ENCODE measurements at places on chromosomes 3 and 15.

DNA sequence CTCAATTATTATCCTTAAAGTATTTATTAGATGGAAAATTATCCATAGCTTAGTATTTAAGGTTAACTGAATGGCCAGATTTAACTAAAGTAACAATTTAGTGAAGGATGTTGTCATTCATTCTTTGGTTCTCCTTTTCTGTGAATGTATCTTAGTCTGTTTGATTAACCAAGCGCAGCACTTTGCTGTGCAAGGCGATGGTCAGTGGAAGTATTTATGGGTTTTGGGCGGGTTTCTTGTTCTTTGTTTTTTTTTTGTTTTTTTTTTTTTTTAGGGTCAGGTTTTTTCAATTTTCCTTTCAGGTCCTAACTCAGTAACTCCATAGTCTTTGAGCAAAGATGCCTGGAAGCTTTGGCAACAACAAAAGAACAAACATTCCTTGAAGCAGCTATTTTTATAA lies 328.8 kb downstream of the PTPRG start:
- DNase-seq: no peak

DNA sequence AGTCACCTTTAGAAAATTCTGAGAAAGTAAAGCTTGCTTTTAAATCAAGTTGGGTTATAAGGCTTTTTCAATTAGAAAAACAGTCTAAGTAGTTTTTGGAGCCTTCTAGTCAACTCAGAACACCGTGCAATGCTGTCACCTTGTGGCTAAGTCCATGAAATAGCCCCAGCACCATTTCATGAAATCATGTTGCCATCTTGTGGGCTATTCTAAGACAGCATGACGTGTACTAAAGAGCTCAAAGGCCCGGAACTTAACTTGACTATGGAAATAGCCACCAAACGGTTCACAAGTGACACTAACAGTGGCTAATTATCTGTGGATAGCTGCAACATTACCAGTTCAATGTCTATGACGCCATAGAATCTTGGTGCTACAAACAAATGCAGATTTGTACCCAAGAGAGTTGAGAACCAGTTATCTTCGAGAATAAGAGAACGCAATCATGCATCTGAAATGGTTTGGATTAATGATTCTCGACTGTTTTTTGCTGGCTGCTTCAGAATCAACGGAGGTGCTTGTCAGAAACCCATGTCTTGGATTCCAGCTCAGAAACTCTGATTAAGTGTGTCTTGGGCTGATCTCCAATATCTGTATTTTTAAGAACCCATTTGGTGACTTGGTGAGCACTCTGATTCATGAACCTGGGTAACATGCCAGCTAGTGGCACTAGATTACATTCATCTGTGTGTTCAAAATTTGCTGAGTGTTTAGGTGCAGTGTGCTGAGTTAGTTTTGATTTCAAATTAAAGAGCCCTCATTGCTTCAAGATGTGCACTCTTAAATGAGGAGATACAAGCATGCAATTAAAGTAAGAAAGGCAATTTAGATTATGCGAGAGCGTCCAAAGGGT lies 111.2 kb upstream of the MCTP2 start:
- peak; percentile 72 for DNase-seq

- DNase-seq: no peak
These were observed 2.1 kb upstream of the RFT1 start for GRCh38 chr3:53132347-53132746.

GRCh38 chr3:38835939-38836338 lies 19.9 kb upstream of the SCN10A start:
- DNase-seq: no peak

- DNase-seq: no peak
These were observed 57.9 kb downstream of the ST3GAL6 start for GRCh38 chr3:98821063-98821462.

DNA sequence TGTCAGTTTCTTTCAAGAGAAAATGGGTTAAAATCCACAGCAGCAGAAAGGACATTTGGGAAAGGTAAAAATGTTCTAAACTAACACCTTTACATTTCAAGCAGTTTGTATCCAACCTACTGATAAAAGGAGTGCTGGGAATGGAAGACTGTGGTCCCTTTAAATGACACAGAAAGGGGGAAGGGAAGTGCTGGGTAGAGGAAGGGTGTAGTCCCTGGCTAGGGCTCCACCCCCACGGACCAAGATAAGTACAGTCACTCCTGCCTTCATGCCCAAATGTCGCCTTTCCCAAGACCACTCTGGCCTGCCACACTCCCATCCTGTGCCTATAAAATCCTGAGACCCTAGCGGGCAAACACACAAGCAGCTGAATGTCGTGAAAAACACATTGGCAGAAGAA lies 350.9 kb upstream of the POU1F1 start:
- no peak for DNase-seq

DNA sequence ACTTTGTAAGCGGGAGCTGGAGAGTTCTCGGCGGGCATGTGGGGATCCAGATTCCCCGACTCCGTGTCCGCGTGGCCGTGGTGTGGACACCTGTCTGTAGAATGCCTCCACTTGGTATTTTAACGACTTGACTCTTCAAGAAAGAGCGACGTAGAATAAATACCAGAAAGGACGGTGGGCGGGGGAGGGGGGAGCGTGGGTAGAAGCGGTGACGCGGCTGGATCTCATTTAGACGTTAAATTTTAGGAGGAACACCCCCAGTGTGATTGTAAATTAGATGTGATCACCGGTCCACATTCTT lies 620 bp upstream of the PYGO1 start:
- no peak for DNase-seq

DNA sequence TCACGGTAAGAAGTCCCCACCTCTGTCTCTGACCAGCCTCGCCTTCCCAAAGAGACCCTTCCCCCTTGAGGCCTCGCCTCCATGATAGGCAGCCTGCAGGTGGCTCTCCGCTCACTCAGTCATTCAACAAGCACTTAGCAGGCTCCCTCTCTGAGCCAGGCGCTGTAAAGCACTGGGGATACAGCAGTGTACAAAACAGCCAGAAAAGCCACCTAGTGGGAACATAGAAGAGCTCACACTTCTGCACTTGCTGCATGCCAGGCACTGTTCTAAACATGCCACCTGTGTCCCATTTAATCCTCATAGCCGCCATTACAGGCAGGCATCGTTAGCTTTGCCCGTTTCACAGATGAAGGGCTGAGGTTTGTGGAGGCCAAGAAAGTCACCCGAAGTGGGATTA lies 56.0 kb downstream of the SEMA3G start:
- DNase-seq: no peak

GRCh38 chr3:112132975-112133448 lies at the start of gene GCSAM:
GCSAM (minus strand) TSS chr3:112133248; CDS start chr3:112133120, 128 bp downstream.
- no peak for DNase-seq

GRCh38 chr3:189909573-189909972 lies 211.1 kb downstream of the P3H2 start:
- no peak for DNase-seq

DNA sequence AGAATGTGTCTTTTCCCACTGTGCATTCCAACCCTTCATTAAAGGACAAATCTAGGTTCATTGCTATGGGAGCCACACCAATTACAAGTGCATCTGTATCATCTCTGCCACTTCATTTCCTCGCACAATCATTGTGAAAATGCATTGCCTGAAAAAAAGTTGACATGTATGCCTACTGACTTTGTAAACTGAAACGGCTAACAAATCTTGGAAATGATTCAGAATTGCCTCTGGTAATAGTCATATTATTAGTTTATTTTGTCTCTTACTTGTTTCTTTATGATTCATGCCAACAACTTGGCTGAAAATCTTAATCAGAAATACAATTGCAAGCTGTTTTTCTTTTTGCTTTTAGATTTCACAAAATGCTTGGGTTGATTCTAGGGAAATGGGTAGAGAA lies 497.1 kb downstream of the ZIC1 start:
- DNase-seq: no peak
